ENCODE measurements at places on chromosomes 5 and 9. TPM values are rescaled to one million over a fixed set of nuclear protein-coding genes. Genes with fewer than 3 reads are reported as not detected.

Gene UGT3A1
- not detected for polyA plus RNA-seq

Gene GABRP
- not detected for polyA plus RNA-seq

DNA sequence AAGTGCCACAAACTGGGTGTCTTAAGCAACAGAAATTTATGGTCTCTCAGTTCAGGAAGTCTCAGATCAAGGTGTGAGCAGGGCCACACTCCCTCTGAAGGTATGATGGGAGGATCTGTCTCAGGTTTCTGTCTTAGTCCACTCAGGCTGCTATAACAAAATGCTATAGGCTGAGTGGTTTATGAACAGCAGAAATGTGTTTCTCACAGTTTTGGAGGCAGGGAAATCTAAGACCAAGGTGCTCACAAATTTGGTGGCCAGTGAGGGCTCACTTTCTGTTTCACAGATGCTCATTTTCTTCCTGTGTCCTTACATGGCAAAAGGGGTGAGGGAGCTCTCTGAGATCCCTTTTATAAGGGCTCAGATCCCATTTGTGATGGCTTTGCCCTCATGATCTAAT lies 281.4 kb downstream of the CWC27 start:
- no peaks in the 10 kb centered on the region for H3K4me1 ChIP-seq
- H3K27ac ChIP-seq, result no peak overlapping the region
- no peak overlapping the region for H3K4me3 ChIP-seq
- no peak for DNase-seq

Gene OR13C5
- not detected for polyA plus RNA-seq

Gene FOXB2
- polyA plus RNA-seq, result not detected

- H3K4me3 ChIP-seq, result no peak overlapping the region
- H3K27me3 ChIP-seq, result no peaks in the 10 kb centered on the region
- H3K27ac ChIP-seq, result no peak overlapping the region
Measured at GRCh38 chr9:37619806-37620205, 27.4 kb upstream of the TOMM5 start.
